NCI-H226 (cell line): ENCODE measurements at places on chromosomes 3 and 15.

- DNase-seq = no peak
Measured at GRCh38 chr15:71811752-71812735, 1.7 kb downstream of the NR2E3 start.

DNA sequence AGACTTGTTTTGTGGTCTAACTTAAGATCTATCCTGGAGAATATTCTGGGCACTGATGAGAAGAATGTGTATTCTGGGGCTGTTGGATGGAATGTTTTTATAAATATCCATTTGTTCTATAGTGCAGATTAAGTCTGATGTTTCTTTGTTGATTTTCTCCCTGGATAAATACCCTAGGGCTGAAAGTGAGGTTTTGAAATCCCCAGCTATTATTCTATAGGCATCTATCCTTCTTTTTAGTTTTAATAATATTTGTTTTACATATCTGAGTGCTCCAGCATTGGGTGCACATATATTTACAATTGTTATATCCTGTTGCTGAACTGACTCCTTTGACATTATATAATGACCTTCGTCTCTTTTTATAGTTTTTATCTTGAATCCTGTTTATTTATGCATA, 42.9 kb downstream of the GALK2 start:
- DNase-seq = no peak

GRCh38 chr3:168341192-168341815, 245.6 kb upstream of the GOLIM4 start:
- no peak for DNase-seq

GRCh38 chr3:156176048-156176447, 55.7 kb downstream of the KCNAB1 start:
- DNase-seq = no peak

DNA sequence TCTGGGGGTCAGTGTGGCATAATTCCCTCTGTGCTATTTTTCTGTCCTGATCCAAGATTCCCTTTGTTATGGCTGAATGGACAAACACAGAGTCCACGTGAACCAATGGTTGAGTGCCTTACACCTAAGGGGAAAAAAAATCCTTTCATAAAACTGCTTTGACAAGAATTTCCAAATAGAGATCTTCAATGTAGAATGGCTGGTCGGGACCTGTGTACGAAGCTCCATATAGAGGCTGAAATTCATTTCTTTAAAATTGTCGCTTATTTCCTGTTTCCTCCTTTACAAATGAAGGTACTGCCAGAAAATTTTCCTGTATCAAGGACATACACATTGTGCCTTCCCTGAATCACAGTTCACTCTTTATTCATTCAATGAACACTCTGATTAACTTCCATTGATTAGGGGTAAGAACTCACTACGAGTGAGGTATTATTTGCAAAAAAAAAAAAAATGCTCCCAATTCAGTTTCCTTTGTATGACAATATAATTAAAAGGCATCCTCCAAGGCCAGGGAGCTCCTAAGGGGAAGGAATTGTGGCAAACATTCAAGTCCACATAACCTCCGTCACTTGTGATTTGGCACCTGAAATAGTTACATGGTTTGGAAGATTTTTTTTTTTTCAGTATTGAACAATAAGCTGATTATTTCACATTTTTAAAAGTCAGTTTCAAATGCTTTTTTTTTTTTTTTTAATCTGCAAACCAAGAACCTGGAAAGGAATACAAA, 293.8 kb downstream of the MEX3B start:
- DNase-seq = no peak

DNA sequence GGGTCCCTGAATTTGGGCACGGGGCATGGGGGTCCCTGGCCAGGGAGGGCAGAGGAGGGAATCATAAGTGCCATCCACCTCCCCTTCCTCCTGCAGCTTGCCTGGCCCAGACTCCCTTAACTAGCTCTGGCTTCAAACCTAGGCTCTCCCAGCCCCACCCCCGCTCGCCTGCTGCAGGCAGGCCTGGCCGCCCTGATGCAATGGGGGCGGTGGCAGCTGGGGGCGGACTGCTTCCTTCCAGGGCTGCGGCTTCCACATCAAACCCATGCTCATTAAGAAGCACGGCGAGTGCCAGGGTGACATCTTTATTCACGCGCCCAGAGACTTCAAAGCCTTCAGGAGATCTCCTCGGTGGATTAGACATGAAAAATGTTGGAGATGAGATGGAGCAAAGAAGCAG, 123.1 kb downstream of the TPRA1 start:
- no peak for DNase-seq

- peak; percentile 79 for DNase-seq
Measured at GRCh38 chr15:68256675-68257450, 20.7 kb upstream of the FEM1B start.
